Adrenal gland (tissue), 19 donors: ENCODE measurements at places on chromosomes 5 and 9. TPM values are rescaled to one million over a fixed set of nuclear protein-coding genes. Genes with fewer than 3 reads are reported as not detected.

Gene NELFB
- polyA plus RNA-seq, result 10.9 TPM

Gene TMEM171
- polyA plus RNA-seq, result not detected

Gene SERF1A
- 2.2 TPM for polyA plus RNA-seq

Gene RASGRF2
- 2.1 TPM for polyA plus RNA-seq
